Activated CD8-positive, alpha-beta memory T cell treated with anti-CD3 and anti-CD28 coated beads, Interleukin-2, amount 10 ng/mL, durations not matched to agents 7 days and 5 days (primary cell): ENCODE measurements at places on chromosomes 1 and 21. TPM values are rescaled to one million over a fixed set of nuclear protein-coding genes. Genes with fewer than 3 reads are reported as not detected.

The CELA2B gene
- total RNA-seq = not detected

DNA sequence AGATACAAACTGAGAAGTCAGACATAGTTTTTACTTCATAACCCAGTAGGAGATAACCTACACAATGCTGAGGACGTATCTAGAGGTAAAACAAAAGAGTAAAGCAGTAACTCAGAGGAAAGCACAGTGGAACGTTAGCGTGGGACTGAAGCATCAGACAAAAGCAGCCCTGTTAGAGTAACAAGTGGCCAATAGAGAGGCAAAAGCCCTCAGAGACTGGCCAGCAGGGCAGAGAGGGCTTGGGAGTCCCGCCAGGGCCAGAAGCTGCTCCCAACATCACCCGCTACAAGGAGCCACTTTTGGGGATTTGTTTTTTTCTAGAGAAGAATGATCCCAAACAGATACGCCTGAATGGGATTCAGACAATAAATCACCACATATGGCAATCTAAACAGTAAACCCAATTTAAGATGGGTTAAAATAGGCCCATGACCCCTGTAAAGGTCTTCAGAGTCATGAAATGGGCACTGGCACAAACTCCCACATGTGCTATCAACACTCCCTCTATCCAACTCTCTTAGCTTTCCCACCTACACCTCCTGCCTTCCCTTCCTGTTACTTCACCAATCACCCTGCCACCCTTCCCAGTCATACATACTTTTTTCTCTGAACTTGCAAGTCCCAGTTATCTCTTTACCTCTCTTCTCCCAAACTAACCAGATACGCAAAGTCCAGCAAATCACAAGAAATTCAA, 17.2 kb downstream of the TADA1 start:
- no peak for DNase-seq

The KCTD3 gene
- 1.3 TPM for total RNA-seq

DNA sequence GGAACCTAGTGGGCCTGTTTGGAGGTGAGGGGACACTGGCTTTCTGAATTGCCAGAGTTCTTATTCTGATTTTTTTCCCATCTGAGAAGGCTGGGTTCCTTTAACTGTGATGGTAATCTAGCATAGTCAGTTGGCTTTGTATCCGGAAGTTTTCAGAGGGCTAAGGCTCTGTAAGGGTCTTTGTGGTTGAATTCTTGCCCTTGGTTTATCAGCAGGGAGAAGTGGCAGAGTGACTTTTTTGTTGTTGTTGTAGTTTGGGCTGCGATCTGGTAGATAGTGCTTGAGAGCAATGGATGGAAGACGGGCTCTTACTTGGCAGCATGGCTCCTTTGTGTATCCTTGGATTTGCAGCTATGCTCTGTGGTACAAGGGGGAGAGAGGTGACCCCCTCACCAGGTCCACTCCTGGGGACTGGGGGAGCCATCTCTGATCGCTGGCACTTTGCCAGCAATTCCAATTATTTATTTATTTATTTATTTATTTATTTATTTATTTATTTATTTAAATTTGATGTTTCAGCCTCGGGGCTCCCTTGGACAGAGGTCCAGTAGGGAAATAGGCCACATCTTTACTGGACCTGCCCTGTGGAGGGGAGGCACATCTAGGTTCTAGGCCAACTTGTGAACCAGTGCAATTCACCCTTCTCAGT, 18.5 kb downstream of the TCP10L start:
- DNase-seq = no peak

The MYBPH gene
- not detected for total RNA-seq

DNA sequence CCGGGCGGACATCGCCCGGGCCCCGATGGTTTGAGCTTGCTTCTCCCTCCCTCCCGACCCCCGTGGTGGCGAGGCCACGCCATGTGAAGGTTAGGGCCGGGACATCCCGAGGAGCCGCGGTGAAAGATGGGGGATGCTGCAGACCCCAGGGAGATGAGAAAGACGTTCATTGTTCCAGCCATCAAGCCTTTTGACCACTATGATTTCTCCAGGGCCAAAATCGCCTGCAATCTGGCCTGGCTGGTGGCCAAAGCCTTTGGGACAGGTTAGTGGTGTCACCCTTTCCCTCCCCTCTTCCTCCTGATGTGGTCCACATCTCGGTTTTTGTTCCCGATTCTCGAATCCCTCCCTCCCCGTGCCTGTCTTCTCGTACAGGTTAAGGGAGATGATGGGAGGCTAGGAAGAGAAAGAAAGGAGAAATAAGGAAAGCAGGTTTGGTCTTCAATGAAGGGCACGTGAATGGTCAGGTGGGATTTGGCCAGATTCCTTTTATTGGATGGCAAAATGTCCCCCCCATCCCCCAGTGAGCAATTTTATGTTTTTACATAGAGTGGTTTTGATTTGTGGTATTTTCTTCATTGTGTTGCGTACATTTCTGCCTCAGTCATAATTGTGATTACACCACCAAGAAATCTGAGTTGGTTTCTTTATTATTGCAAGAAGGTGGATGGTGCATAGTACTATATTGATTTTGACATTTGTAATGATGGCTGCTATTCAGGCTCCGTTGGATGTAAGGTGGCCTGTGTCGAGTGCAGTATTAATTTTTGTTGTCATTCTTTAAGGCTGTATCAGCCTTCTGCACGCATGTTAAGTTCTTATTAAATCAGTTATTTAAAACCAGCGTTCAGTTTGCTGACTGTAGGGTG, 1.2 kb downstream of the CAMSAP2 start:
- no peak for DNase-seq

The GBP3 gene
- 32.0 TPM for total RNA-seq

- no peak for DNase-seq
These were observed 252.8 kb upstream of the ADGRL2 start for GRCh38 chr1:81547912-81548303.

DNA sequence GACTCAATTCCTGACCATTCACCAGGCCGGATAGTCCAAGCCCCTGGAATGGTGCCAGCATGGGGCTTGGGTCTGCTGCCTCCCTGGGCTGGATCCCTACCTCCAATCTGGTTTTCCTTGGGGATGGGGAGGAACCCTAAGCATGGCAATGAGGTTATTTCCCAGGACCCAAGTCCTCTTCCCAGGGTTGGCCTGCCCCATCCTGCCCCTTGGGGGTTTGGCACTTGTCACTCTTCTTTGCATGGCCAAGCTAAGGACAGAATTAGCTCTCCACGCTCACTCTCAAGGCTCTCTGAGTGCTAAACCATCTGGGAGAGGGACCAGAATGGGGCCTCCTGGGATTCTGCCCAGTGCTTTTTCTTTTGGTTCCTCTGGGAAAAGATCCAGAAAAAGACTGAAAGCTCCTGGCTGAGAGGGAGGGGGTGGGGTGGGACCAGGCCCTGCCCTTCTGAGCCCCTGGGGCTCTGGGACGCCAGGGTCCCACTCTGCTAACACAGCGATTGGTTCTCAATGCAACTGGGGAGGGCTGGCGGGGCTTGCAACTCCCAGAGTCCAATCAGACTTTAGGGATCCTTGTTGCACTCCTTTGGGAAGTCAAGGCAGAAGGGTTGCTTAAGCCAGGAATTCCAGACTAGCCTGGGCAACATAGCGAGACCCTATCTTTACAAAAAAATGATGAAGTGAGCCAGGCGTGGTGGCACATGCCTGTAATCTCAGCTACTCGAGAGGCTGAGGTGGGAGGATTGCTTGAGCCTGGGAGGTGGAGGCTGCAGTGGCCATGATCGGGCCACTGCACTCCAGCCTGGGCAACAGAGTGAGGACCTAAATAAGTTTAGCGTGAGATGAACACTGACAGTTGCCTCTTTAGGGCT, 52.7 kb downstream of the DHRS3 start:
- DNase-seq = no peak

- peak; percentile 59 for DNase-seq
These were observed 753 bp downstream of the KIF1B start for GRCh38 chr1:10210841-10211804.
